Hematopoietic multipotent progenitor cell treated with erythropoietin and hydrocortisone succinate and interleukin-3 and kit ligand, for 17 days (in vitro differentiated cells): ENCODE measurements at places on chromosomes 13 and 19.

GRCh38 chr13:30702006-30702405, 33.3 kb upstream of the ALOX5AP start:
- no peak for DNase-seq

DNA sequence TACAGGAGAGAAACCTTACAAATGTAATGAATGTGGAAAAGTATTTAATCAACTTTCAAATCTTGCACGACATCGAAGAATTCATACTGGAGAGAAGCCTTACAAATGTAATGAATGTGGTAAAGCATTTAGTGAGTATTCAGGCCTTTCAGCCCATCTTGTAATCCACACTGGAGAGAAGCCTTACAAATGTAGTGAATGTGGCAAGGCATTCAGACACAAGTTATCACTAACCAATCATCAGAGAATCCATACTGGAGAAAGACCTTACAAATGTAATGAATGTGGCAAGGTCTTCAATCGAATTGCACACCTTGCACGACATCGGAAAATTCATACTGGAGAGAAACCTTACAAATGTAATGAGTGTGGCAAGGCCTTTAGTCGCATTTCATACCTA, 13.6 kb upstream of the ZNF610 start:
- no peak for DNase-seq

DNA sequence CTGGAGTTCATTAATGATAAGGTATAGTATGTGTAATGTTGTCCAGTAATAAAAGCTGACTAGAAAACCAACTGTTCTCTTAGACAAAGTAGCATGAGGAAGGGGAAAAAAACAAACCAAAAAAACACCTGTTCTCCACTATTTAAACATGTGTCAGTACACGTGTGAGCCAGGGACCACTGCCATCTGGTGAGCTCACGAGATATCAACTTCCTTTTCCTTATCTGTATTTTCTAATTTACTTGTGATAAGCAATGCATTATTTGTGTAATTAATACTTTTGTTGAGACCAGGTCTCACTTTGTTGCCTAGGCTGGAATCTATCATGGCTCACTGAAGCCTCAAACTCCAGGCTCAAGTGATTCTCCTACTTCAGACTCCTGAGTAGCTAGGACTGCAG, 4.3 kb upstream of the SIX5 start:
- no peak for DNase-seq

GRCh38 chr19:15331419-15332310, 674 bp downstream of the BRD4 start:
- peak; percentile 62 for DNase-seq

GRCh38 chr19:35095667-35096368, 19.8 kb upstream of the FXYD3 start:
- DNase-seq: no peak

- DNase-seq: no peak
Observed at GRCh38 chr19:46515879-46516350, 20.2 kb upstream of the PNMA8B start.

- no peak for DNase-seq
Observed at GRCh38 chr13:51873837-51874236, 12.1 kb downstream of the CCDC70 start.

- DNase-seq: no peak
Observed at GRCh38 chr13:37241786-37242185, 136.3 kb upstream of the CSNK1A1L start.

GRCh38 chr19:40089462-40089861, 1.3 kb downstream of the ZNF780A start:
- no peak for DNase-seq

- no peak for DNase-seq
Observed at GRCh38 chr13:60019119-60019993, 144.4 kb downstream of the DIAPH3 start.

DNA sequence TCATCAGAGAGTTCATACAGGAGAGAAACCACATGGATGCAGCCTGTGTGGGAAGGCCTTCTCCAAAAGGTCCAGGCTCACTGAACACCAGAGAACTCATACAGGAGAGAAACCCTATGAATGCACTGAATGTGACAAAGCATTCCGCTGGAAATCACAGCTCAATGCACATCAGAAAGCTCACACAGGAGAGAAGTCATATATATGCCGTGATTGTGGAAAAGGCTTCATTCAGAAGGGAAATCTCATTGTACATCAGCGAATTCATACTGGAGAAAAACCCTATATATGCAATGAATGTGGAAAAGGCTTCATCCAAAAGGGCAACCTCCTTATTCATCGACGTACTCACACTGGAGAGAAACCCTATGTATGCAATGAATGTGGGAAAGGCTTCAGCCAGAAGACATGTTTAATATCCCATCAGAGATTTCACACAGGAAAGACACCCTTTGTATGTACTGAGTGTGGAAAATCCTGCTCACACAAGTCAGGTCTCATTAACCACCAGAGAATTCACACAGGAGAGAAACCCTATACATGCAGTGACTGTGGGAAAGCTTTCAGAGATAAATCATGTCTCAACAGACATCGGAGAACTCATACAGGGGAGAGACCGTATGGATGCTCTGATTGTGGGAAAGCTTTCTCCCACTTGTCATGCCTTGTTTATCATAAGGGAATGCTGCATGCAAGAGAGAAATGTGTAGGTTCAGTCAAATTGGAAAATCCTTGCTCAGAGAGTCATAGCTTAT, 17.7 kb downstream of the ZNF613 start:
- DNase-seq: no peak

- no peak for DNase-seq
Observed at GRCh38 chr19:55053735-55054134, 9.2 kb downstream of the RDH13 start.

- DNase-seq: no peak
Observed at GRCh38 chr19:28322491-28322890, 890.5 kb downstream of the UQCRFS1 start.

DNA sequence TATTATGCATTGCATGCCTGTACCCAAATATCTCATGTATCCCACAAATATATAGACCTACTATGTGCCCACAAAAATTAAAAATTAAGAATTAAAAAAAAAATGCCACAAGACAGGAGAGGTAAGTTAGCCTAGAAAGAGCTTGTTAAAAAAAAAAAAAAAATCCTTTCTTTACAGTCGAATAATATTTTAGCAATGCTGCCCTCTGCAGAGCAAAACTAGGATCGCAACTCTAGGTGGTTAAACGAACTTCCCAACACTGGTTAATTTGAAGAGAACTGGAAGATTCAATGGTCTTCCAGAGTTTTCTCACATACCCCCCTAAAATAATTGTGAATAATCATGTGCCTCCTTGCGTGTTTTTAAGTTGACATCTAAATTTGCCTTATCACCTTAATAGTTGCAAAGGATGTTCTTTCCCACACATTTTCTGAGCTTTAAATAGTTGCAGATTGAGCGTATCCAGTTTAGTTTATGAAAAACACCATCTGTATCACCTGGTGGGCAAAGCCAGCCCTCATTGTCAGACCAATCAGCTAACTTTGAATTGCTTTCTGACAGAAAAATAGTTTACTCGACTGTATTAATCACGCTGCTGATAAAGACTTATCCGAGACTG, 47.4 kb upstream of the RCBTB2 start:
- DNase-seq: peak; percentile 71

DNA sequence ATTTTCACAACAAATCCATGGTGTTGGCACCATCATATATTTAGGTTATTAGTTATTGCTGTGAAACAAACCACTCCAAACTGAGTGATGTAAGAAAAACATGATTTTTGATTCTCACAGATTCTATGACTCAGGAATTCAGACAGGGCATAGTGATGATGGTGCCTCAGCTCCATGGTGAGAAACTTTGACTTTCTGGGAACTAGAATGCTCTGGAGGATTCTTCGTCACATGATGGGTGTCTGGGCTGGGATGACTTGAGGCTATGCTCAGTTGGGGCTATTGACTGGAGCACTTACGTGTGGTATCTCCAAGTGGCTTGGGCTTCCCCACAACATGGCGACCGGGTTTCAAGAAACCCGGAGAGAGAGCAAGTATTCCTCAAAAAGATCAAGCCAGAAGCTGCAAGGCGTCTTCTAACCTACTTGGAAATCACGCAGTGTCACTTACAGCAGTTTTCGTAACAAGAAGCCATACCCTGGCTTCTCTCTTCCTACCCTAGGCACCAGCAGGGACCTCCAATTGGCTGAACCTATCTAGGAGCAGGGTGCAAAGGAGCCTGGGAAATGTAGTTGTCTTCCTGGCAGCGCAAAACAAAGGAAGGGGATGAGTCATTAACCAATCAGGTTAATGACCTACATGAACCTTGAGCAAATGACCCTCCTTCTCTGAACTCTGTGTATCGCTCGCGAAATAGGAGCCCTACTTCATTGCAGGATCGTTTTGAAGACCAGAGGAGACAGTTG, 22.4 kb downstream of the VAV1 start:
- DNase-seq: no peak
